ENCODE measurements at places on chromosomes 12 and 14.

DNA sequence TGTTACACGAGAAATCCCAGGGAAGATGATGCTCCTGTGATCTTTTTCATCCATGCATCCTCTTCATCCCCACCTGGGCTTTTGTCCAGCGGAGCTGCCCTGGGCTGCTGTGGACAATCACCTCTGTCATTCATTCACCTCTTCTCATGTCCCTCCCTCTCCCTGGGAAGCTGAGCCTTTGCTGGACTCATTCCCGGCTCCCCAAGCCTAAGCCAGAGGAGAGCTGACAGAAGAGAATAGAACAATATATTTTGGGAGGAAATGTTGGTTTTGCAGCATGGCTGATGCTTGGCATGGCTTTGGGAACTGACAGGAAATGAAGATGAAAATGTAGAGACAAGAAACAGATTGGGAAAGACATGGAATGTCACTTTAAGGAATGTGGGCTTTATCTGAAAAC, 177.4 kb downstream of the DICER1 start:
- DNase-seq: no peak

GRCh38 chr12:46265734-46266133, 3.1 kb downstream of the SLC38A1 start:
- DNase-seq: no peak

DNA sequence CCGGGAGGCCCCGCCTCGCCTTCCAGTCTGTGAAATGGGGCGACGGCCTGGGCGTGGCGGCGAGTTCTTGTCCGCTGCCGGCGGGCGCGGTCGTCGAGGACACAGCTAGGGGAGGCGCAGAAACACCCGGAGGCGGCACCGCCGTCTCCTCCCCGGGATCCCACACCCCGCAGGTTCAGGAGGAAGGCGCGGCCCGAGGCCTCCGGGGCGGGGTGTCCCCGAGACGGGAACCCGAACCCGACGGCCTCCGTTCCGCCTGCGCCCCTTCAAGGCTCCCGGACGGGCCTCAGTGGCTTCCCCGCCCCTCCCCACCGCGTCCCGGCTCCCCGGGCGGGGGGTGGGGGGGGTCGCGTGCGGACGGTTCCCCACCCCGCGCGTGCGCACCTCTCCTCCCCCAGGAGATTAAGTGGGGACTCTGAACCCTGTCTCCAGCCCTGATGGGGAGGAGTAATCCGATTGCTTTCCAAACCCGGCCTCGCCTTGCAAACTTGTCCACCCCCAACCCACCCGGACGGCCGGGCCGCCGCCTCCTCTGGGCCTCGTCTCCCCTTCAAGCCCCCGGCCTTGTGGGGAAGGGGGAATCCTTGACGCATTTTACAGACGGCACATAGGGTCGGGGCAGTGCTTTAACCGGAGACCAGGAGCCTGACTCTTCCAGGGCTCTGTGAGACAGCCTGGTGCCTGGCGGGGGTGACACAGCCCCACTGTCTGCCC, 35.3 kb upstream of the ANKRD9 start:
- peak; percentile 46 for DNase-seq

GRCh38 chr12:123546281-123546680, 12.8 kb upstream of the RILPL1 start:
- no peak for DNase-seq

DNA sequence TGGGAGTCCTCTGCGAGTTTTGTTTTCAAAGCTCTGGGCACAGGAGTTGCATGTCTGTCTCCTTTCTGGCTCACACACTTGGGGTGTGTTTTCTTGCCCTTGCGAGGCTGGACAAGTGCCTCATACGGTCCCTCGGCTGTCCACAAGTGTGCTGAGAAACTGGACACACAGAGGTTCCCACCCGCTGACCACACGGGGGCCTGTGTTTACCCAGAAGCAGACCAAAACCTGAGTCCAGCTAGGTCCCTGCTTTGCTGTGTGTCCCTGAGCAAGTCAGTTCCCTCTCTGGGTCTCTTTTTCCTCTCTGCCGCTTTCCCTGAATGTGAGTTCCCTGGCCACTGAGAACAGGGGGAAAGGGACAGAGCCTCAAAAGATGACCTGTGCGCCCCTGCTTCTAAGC, 678 bp upstream of the OAS2 start:
- DNase-seq: no peak

DNA sequence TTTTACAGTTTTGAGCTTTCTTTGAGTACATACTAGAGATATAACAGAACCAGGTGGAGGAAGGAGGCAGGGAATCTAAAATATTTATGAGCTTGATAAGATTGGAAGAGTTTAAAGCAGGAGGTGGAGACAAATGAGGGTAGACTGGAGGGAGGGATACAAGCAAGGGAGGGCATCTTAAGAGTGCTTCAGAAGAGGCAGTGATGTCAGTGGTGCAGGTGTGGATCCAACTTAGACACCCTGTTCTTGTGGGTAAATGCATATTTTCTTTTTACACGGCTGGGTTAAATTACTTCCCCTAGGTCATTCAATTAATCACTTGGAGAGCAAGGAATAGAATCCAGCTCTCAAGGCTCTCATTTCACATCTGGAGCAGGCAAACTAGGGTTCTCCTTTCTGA, 146.1 kb upstream of the LRIG3 start:
- peak; percentile 6 for DNase-seq

GRCh38 chr14:75402867-75403413, 24.9 kb upstream of the JDP2 start:
- DNase-seq: no peak

DNA sequence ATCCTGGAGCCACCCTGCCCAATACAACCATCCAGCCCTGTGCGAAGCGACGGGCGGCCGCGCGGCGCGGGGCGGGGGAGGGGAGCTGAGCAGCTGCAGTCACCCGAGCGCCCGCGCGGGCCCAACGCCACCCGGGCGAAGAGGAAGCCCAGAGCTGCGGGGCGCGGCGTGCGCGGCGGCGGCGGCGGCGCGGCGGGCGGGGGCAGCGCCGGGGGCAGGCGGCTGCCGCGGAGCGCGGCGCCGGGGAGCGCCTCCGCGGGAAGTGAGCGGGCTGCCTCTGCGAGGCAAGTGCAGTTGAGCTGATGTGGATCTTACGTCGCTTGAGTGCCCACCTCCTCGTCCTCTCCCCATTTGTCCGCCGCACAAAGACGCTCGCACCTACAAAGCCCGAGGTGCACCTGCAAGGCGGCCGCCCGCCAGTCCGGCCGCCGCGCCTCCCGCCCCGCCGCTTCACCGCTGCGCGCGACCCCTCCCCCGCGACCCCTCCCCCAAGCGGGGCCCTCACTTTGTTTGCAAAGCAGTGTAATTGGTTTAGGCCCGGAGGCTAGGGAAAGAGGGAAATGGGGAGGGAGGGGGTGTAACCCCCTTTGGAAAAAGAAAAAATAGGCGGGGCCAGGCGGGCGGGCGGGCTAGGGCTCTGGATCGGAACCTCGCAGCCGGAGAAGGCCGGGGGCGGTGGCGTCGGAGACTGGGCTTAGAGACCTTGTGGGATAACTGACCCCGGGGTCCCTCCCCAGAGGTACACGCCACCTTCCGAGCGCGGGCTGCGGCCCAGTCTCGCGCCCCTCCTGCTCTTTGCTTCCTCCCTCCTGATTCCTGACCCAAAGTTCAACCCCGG, at the start of the genes FOXA1 and TTC6:
Gene FOXA1, minus strand, starts transcription at position 279 of the 838 bp plus-strand sequence. Its CDS starts 277 bp downstream, at position 2.
Gene TTC6, plus strand, starts transcription at position 659 of the 838 bp plus-strand sequence. CDS start 26,436 bp downstream, outside the sequence.
- DNase-seq: peak; percentile 67

- DNase-seq: no peak
These were observed 397.7 kb downstream of the PDZRN4 start for GRCh38 chr12:41585784-41586183.

- DNase-seq: no peak
These were observed 33.8 kb upstream of the SLC24A4 start for GRCh38 chr14:92288994-92289660.

DNA sequence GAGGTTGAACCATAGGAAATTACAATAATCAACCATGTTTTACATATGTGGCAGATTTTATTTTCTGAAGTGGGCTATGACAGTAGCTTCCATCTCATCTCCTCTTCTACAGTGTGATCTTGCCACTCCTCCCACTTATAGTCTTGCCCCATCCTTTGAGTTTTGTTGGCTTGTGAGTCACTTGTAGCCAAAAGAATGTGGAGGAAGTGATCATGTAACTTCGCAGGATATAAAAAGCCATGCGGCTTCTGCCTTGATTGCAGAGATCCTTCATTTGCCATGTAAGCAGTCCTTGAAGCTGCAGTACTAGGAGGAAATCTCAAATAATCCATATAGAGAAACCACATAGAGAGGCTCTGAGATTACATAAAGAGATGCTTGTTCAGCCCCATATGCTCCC, 13.7 kb upstream of the ZNF84 start:
- no peak for DNase-seq
